Stimulated activated naive CD4-positive, alpha-beta T cell treated with Interleukin-2 at 50 U/mL for 16 hours (primary cell): ENCODE measurements at places on chromosomes 16 and 17.

DNA sequence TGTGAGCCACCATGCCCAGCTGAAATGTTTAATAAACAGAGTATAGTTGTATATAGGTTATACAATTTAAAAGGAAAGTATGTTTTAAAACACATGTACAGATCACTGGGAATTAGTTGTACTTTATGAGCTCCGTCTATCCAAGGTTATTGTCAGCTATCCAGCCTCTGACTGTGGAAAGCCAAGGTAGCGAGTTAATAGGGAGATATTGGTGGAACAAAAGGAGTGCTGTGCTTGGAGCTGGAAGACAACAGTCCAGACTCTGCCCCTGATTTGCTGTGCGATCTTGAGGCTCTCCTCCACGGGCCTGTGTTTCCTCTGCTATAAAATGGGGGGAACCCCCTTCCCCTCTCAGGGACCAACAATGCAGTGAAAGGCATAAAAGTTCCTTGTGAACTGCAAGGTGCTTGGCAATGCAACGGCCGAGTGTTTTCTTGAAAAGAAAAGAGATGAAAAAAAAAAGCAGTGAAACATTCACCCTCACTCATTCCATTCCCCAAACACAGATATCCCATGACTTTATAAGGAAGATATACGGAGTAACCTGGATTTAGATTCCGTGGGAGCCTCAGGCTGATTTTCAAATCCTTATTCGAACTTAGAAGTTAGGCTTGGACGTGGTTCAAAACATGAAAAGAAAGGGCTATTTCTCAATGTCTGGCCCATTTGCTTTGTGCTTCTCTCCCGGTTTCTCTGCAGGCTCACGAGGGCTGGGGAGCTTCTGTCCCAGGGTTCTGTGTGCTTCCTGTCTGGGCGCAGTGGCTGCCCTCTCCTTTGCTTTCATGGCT is 34.1 kb downstream of the CUEDC1 start:
- DNase-seq: no peak

DNA sequence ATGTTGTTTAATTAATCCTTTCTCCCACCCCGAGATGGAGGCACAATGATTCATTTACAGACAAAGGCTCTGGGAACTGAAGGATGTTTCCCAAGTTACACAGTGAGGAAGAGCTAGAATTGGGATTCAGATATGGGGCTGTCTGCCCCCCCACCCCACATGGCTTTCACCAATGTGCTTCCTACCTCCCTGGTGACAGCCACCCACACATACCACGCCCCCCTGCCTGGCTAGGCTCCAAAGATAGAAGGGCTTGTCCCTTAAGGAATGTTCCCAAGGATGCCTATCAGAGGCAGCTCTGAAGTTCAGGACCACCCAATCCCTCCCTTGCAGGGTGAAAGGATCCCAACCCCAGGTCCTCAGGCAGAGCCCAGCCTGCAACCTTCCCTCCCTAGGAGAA is 32.9 kb downstream of the CFAP20 start:
- DNase-seq: no peak

DNA sequence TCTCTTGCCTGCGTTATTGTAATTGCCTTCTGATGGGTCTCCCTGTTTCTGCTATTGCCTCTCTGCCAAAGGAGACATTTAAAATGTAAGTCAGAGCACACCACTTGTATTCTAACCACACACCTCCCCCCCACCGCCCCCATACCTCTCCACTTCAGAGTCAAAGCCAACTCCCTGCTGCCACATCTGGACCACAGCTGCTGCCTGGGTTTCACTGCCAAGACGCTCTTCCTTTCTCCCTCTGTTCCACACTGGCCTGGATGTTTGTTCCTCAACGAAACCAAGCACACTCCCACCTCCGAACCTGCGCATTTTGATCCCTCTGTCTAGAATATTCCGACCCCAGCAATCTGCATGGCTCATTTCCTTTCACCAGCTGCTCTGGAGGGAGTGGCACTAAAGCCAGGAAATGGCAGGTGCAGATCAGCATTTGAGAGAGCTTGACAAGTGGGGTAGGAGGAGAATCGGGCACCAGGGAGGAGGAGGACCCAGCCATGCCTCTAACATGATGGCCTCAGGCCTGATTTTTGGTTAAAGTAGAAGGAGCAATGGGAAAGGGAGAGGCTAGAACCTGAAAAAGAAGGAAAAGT is 92.4 kb upstream of the HS3ST2 start:
- DNase-seq: no peak

DNA sequence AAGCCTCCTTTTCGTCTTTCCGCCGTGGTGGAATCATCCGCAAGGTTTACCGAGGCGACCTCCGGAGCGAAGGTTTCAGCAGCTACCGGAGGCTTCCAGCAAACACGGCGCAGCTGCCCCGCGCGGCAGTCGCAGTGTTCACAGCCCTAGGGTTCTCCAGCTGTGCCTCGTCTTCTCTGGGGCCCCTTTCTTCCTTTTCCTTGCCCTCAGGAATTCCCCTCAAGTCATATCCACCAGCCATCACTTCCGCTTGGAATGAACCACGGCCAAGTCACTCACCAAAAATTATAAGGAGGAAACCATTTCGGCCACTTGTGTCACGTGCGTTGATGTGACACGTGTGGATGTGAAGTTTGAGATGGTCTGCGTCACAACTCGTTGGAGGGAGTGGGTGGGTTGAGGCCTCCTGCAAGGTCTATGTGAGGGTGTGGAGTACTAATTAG is 636 bp upstream of the ERN1 start:
- DNase-seq: peak; percentile 77

- peak; percentile 59 for DNase-seq
Measured at GRCh38 chr17:82126556-82127314, 28.7 kb upstream of the FASN start.

GRCh38 chr16:17835118-17835876 is 364.5 kb upstream of the XYLT1 start:
- no peak for DNase-seq

GRCh38 chr16:13768471-13768870 is 151.5 kb upstream of the ERCC4 start:
- DNase-seq: no peak

DNA sequence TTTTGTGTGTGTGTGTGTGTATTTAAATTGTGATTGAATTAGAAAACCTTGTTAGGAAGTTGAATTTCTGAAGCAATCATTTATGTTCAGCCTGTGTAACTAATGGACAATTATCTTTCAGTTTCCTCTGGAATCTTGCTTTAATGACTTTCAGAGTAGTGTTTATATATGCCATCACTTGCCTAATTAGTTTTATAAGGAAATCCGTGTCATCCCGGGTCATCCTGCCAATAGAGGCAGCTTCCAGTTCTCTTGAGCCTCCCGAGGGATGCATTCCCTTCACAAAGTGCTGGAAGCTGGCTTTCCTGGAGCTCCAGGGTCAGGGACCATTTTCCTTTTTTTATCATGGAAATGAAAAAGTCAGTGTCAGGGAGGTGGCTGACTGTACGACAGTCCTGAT is 42.9 kb downstream of the PRKCA start:
- no peak for DNase-seq

DNA sequence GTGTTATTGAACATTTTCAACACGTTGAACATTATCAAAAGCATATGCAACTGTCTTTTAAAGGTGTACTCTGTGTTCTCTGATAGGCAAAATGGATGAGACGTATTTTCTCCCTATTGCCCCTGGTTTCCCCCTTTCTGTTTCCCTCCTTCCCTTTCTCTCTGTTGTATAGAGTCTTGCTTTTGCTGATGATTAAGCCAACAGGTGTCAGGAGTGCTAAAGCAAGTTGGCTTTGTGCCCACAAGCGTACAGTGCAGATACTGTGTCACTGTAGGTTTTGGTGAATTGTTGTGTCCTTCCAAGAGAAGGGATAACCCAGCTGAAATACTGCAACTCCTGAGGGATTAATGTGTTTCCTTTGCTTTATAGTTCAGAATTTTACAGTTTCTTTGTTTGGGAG is 74.4 kb downstream of the COX10 start:
- DNase-seq: no peak

DNA sequence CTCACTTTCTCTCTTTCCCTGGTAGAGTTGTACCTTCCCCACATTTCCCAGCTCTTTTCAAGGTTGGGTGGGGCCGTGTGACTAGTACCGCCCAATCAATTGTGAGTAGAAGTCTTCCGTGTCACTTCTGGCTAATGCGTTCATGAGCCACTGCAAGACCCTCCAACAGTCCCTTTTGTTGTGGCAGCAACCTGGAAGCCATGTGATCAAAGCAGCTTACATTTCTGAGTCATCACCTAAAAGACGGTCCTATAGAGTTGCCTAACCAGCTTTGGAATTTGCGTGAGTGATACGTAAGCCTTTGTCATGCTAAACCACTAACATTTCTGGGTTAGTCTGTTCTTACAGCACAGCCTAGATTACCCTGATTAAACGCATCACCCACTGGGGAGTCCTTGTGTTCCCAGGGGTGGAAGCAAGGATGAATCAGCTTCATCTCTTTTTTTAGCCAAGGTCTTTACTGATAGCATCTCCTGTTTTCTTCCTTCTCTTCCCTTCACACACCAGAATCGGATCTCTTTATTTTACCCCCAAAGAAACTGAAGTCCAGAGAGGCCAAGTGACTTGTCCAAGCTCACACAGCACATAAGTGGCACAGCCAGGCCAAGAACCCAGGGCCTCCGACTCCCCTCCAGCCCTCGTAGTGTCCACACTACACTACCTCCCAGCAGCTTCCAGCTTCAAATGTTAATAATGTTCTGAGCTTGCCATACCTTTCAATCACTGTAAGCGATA is 366.3 kb upstream of the XYLT1 start:
- DNase-seq: no peak

GRCh38 chr17:63425483-63425882 is 20.6 kb downstream of the CYB561 start:
- peak; percentile 44 for DNase-seq

DNA sequence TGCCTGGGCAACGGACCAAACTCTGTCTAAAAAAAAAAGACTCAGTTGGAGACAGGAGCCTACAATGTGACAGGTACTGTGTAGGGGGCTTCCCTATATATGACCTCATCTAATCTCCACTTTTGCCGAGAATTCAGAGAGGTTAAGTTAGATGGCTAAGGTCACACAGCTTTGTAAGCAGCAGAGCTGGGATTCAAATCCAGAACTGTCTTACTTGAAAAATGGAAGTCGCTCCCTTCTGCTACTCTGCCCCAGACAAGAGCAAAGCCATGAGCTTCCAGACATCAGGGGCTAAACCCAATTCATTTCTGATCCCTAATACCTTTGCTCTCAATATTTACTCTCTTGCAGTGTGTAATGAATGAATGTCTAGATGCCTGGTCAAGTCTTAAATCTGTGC is 41.5 kb upstream of the ABCC12 start:
- no peak for DNase-seq

DNA sequence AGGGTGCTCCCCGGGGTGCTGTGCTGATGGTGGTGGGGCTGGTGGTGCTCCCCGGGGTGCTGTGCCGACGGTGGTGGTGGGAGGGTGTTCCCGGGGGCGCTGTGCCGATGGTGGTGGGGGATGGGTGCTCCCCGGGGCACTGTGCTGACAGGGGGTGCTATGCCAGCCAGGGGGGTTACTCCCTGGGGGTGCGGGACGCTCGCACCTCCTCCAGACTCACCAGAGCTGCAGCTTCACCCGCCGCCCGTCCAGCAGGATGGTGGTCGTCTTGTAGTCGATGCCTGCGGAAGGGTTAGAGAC is 16.0 kb upstream of the WDR45B start:
- DNase-seq: no peak

DNA sequence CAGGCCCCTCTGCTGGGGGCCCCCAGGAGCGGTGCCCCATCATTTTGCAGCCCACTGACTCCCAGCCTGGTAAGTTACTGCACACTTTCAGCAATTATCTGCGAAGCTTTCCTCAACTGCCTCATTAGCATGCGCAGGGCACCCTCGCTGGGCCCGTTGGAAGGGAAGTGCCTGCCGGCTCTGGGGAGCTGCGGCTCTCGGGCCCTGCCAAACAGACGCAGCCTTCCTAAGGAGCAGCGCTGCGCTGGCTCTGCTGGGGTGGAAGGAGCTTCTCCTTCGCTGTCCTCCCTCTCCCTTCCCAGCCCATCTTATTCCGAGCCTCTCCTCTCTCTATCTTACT is 71.0 kb downstream of the RBBP6 start:
- DNase-seq: no peak

GRCh38 chr17:58352596-58353388 is 791 bp upstream of the SUPT4H1 start:
- peak; percentile 8 for DNase-seq

DNA sequence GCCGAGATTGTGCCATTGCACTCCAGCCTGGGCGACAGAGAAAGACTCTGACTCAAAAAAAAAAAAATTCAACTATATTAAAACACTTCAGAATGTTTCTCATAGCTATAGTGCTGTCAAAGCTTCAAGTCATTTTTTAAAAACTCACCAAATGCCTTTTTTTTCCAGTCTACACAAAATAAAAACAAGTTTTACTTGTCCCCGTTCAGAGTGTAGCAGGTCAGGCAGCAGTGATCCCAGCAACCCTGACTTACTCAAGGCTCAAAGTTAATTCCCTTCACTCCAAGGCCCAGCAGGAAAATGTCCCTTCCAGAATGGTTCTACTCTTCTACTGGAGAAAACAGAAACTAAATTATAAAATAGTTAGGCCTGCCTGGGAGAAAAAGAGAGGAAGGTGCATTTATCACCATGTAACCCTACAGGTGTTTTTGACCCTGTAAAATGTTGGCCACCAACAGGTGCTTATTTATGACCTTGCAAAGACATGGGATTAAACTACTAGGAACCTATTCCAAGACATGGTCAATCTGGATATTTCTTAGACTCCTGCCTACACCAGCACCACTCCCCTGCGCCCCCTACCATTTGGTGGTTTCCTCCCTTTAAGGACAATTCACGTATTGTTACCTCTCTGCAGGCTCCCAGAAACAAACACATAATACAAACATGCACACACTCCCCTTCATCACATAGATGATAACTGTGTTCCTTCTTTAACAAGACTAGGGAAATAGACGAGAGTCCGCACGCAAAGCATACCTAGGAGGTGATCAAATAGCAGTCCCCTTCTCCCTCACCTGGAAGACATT is 5.4 kb downstream of the AMFR start:
- no peak for DNase-seq

DNA sequence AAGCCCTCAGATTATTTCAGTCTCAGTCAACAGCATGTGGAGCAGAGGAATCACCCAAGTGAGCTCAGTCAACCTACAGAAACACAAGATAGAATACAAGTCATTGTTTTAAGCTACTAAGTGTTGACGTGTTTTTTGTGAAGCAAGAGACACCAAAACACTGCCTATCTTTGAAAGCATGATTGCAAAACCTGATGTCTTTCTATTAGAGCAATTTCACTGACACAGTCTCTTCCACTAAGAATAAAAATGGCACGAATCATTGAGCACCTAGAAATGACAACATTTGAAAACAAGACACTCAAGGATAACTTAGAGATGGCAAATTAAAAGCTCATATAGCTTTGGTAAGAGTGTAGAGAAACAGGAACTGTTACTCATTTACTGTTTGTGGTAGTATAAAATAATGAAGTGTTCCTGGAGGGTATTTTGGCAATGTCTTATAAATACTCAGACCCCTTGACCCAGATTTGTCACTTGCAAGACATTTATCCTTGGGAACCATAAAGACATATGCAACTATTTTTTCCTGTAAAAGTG is 407.1 kb upstream of the XYLT1 start:
- DNase-seq: no peak

- no peak for DNase-seq
Measured at GRCh38 chr16:839643-840408, 39.3 kb upstream of the GNG13 start.

GRCh38 chr17:60087882-60088669 is 9.4 kb upstream of the HEATR6 start:
- DNase-seq: no peak
